ENCODE measurements at places on chromosomes 16 and 17. TPM values are rescaled to one million over a fixed set of nuclear protein-coding genes. Genes with fewer than 3 reads are reported as not detected.

The DHRS7C gene
- not detected for polyA plus RNA-seq

The KRT20 gene
- not detected for polyA plus RNA-seq

The TMEM114 gene
- not detected for polyA plus RNA-seq

The PHKG2 gene
- polyA plus RNA-seq, result 28.9 TPM

The BMERB1 gene
- 36.3 TPM for polyA plus RNA-seq

The PDILT gene
- not detected for polyA plus RNA-seq

The PRR35 gene
- polyA plus RNA-seq, result not detected

The EME1 gene
- polyA plus RNA-seq, result 12.3 TPM

The KIF18B gene
- polyA plus RNA-seq, result 16.6 TPM

The KRTAP2-3 gene
- polyA plus RNA-seq, result not detected

The ELMO3 gene
- polyA plus RNA-seq, result 5.9 TPM

The KRT17 gene
- polyA plus RNA-seq, result 28.1 TPM

The WIPF2 gene
- polyA plus RNA-seq, result 31.6 TPM

The ADCY9 gene
- 11.2 TPM for polyA plus RNA-seq

The GNGT2 gene
- 4.2 TPM for polyA plus RNA-seq

The TBX21 gene
- polyA plus RNA-seq, result not detected

The GPRC5B gene
- 37.7 TPM for polyA plus RNA-seq

The SHMT1 gene
- 27.8 TPM for polyA plus RNA-seq

The TSR1 gene
- polyA plus RNA-seq, result 36.6 TPM

The CD300A gene
- 1.6 TPM for polyA plus RNA-seq

The GNG13 gene
- polyA plus RNA-seq, result not detected

The PPY gene
- polyA plus RNA-seq, result 1.9 TPM

The NOXO1 gene
- not detected for polyA plus RNA-seq

The SPATA32 gene
- 0.32 TPM for polyA plus RNA-seq

The METRN gene
- polyA plus RNA-seq, result 18.0 TPM

The CLEC19A gene
- 0.37 TPM for polyA plus RNA-seq

The NME2 gene
- polyA plus RNA-seq, result 287 TPM

The KCTD19 gene
- polyA plus RNA-seq, result 7.7 TPM

The CCL14 gene
- polyA plus RNA-seq, result 123 TPM

The SLFN12L gene
- 14.5 TPM for polyA plus RNA-seq

The MC1R gene
- 2.9 TPM for polyA plus RNA-seq

The SYCE1L gene
- polyA plus RNA-seq, result 3.6 TPM

The KIF19 gene
- polyA plus RNA-seq, result 2.6 TPM

The PRAC1 gene
- polyA plus RNA-seq, result not detected

The KRTAP1-5 gene
- polyA plus RNA-seq, result not detected

The OR2C1 gene
- polyA plus RNA-seq, result 0.69 TPM

The MT1A gene
- polyA plus RNA-seq, result not detected

The TEX19 gene
- 0.07 TPM for polyA plus RNA-seq

The FOXJ1 gene
- 30.4 TPM for polyA plus RNA-seq

The KLHL10 gene
- polyA plus RNA-seq, result 0.11 TPM

The CA4 gene
- polyA plus RNA-seq, result 58.2 TPM

The CHRNB1 gene
- polyA plus RNA-seq, result 10.3 TPM

The FLYWCH1 gene
- polyA plus RNA-seq, result 22.4 TPM

The SEPTIN12 gene
- not detected for polyA plus RNA-seq

The NGFR gene
- polyA plus RNA-seq, result 12.6 TPM

The ADGRG1 gene
- 19.4 TPM for polyA plus RNA-seq

The KLHL11 gene
- polyA plus RNA-seq, result 9.7 TPM

The RHBDL3 gene
- polyA plus RNA-seq, result 1.5 TPM

The KRTAP9-8 gene
- polyA plus RNA-seq, result not detected

The TBC1D28 gene
- not detected for polyA plus RNA-seq

The HOXB9 gene
- 0.61 TPM for polyA plus RNA-seq

The HOXB1 gene
- 0.39 TPM for polyA plus RNA-seq

The AOC2 gene
- polyA plus RNA-seq, result 2.3 TPM

All from left lung (tissue), 14 donors.